ENCODE measurements at places on chromosomes 1 and 21.

DNA sequence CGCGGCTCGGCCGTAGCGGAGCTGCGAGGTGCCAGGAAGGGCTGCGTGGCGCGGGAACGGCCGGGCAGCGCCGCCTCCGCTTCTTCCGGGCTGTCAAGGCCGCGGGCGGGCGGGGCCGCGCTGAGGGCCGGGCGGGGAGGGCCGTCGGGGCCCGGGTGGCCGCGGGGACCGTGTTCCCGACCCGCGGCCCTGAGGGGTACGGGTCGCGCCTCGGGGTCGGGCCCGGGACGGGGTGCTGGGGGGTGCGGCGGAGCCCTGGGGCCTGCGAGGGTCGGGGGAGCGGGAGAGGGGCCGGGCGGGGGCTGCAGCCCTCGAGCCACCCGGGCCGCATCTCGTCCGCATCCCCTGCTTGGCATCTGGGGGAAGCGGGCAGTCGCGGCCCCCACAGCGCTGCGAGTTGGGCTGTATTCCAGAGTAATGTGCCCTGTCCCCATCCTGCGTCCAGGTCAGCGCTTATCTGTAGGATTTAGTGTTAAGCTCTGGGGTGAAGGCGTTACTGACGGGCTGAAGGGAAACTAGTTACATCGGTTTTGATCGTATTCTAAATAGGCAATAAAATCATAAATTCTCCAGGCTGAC lies 379 bp downstream of the RER1 start:
- no peak for DNase-seq

DNA sequence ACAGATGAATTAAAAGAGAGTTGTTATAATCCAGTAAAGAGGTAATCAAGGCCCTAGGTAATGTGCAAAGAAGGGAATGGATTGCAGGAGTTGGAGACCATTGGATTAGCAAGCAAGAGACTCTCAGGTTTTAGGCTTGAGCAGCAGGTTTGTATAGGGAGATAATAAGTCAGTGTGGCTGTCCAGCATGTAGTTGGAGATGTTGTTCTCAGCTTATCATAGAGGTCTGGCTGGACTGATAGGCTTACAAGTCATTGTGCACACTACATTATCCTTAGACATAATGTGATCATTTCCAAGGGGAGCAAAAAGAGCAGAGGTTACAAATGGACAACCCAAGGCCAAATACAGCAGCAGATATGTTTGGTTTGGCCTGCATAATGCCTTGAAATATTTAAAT lies 45.9 kb upstream of the SAMD13 start:
- DNase-seq: no peak

GRCh38 chr1:66402194-66402593 lies 131.8 kb upstream of the SGIP1 start:
- peak; percentile 82 for DNase-seq

- no peak for DNase-seq
Measured at GRCh38 chr1:220700556-220701179, 10.5 kb downstream of the C1orf115 start.

GRCh38 chr1:205190845-205191577 lies 20.5 kb downstream of the DSTYK start:
- DNase-seq: no peak

DNA sequence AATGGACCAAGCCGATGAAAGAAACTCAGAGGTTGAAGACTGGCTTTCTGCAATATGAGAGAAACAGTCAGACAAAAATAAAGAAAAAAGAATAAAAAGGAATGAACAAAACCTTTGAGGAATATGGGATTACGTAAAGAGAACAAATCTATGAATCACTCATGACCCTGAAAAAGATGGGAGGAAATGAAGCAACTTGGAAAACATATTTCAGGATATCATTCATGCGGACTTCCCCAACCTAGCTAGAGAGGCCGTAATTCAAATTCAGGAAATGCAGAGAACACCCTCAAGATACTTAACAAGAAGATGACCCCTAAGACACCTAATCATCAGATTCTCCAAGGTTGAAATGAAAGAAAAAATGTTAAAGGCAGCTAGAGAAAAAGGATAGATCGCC lies 705.3 kb upstream of the CHRM3 start:
- DNase-seq: no peak

DNA sequence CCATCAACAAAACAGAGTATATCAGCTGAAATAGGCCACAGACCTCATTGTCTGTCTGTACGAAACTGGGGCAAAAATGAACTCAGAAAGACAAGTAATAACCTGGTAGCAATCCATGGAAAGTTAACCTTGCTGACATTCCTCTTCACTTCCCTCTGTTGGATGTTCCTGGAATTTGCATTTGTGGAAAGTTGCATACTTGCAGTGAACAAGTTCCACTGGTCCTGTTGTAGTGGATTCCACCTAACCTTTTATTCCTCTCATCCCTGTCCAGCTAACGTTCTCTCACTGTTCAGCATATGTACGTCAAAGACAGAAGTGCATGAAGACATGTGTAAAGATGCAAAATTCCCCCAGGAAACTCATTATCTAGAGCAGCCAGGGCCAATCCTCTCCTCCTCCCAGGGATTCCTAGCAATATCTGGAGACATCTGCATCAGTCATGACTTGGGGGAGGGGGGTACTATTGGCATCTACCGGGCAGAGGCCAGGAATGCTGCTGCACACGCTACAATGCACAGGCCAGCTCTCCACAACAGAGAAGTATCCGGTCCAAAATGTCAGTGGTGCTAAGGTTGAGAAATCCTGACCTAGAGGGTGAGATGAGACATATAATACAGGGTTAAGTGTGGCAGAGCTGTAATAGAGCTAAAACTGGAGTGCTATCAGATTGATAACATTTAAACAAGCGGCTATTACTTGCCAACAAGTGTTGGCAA lies 8.2 kb downstream of the LPAR3 start:
- DNase-seq: no peak

DNA sequence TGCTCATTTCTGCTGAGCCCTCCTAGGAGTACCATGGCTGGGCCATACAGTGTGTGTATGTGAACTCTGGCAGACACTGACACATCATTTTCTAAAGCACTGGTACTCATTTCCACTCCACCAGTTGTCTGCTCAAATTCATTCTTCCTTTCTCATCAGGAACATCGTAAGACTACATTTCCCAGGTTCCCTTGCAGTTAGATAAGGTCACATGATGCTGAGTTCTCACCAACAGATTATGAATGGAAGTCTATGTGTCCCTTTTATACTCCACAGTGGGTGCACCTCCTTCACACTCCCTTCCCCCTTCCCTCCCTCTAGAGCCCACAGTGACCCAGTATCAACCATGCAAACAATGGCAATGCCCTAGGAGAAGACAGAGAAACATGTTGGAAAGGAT lies 38.3 kb upstream of the PAX7 start:
- DNase-seq: no peak

GRCh38 chr21:22804151-22804550 lies 1805.9 kb downstream of the NCAM2 start:
- no peak for DNase-seq

DNA sequence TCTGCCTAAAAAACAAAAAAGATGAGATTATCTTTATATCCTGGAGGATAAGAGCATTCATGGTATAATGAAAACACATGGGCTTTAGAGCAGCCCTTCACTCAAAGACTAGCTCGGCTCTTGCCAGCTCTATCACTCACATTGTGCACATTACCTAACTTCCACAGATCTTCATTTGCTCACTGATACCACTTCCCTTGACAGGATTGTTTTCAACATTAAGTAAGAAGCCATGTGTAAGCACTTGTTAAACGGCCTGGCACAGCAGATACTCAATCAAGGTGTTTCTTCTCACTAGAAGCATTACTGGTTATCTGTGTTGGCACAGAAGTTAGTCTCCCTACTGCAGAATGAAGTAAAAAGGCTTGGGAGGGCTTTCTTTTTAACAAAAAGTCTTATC lies 18.7 kb downstream of the LPGAT1 start:
- no peak for DNase-seq

DNA sequence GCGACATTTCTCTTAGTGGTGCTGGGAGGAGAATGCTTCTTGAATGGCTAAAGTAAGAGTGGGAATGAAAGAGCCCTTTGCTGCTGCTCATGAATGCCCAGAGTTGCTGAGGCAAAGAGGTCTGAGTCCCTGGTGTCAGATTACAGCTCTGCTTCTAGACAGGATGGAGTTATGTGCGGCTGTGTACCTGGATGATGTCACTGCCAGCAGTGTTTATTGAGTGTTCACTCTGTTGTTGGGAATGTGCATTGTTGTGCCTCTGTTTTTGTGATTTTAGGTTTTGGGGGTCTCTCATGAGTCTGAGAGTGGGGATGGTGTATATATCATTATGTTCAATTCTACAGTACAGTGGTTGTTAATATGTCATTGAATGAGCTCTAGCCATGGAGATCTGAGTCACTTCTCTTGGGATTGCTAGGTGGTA lies 2.7 kb downstream of the CDC14A start:
- DNase-seq: no peak

GRCh38 chr21:42479582-42479981 lies 16.4 kb downstream of the RSPH1 start:
- no peak for DNase-seq

- DNase-seq: no peak
Measured at GRCh38 chr1:21342961-21343838, 52.9 kb upstream of the ECE1 start.

DNA sequence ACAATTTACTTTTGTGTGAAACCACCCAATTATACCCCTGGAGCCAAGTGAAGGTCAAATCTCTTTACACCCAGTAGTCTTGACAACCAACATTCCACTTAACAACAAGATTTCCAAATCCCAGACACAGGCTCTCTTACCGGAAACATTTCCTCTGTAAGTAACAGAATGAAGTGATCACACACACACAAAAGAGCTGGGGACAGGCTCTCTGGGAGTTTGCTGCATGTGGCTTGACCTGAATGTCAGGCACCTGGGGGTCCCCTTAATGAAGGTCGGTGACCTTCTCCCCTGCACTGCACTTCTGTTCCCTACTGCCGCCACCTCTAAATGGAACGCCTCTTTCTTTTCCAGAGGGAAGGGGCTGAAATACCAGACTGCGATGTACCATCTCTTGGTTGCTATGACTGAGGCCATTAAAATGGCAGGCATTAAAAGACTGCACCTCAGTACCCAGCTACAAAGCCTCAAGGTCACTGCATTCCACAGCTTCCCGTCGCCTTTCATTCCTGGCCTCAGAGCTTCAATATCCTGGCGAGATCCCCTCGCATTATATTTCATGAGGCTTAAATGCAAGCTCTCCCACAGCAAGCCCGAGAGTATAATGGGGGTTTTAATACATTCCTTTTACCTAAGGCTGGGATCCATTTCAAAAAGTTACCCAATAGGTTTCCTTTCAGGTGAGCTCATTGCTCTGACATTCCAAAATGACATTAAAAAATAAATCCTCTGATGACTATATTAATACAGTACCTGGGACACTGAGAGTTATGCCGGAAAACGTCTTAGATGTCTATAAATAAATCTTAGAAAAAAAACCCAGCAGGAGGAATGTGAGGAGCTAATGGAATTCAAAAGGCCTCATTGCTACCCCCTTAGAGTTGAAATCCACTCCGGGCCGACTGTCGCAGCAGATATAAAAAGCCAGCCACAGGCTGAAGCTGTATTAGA lies 90.9 kb upstream of the DIRAS3 start:
- DNase-seq: no peak
